Activated CD4-positive, alpha-beta T cell treated with anti-CD3 and anti-CD28 coated beads, Interleukin-2, amount 50 U/mL, for 4 hours (primary cell): ENCODE measurements at places on chromosomes 11 and 22.

- DNase-seq: no peak
These were observed 10.6 kb upstream of the RAG2 start for GRCh38 chr11:36608491-36609199.

- no peak for DNase-seq
These were observed 12.5 kb downstream of the OTUB1 start for GRCh38 chr11:63998558-63999348.

- no peak for DNase-seq
These were observed 90.3 kb downstream of the C11orf87 start for GRCh38 chr11:109512249-109512648.

DNA sequence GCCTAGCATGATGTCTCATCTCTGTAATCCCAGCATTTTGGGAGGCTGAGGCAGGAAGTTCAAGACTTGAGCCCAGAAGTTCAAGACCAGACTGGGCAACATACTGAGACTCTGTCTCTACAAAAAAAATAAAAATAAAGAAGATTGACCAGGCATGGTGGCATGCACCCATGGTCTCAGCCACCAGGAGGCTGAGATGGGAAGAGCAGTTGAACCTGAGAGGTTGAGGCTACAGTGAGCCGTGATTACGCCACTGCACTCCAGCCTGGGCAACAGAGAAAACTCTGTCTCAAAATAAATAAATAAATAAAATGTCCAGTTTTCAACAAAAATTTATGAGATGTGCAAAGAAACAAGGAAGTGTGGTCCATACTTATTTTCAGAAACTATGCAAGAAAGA is 28.3 kb downstream of the EFCAB6 start:
- no peak for DNase-seq

- DNase-seq: no peak
These were observed 5.9 kb upstream of the GLB1L3 start for GRCh38 chr11:134270250-134270714.

GRCh38 chr11:2534134-2534956 is 89.5 kb downstream of the KCNQ1 start:
- no peak for DNase-seq

DNA sequence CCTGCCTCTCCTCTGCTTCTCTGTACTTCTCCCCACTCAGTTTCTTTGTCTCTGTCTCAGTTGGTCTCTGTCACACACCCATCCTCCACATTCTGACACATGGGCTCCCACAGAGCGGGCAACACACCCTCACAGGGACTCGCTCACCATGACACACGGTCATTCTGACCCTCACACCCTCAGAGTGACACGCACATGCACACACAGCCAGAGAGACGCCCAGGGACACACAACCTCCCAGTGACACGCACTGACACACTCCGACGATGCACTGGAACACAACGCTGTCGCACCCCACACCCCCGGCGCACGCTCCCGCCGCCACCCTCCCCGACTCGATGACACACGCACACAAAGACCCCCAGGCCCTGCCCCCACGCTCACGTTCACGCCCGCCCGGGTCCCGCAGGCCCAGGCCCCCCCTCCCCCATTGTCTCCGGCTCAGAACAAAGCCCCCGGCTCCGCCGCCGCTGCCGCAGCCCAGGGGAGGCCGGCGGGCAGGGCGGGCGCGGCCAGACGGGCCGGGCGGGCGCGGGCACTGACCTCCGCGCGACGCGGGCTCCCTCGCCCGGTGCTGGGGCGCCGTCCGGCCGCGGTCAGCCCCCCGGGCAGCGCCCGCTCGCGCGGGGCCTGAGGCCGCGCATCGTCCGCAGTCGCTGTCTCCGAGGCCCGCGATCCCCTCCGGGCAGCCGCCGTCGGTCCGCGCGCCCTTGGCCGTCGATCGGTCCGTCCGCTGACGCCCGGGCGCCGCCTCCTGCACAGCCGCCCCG is 404 bp downstream of the DCHS1 start:
- DNase-seq: peak; percentile 31

DNA sequence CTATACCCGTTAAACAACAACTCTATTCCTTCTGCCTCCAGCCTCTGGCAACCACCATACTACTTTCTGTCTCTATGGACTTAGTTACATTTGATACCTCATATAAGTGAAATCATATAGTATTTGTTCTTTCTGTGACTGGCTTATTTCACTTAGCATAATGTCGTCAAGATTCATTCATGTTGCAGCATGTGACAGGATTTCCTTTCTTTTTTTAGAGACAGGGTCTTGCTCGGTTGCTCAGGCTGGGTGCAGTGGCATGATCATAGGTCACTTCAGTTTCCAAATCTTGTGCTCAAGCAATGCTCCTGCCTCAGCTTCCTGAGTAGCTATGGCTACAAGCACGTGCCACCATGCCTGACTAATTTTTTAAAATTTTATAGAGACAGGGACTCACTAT is 29.4 kb upstream of the SORL1 start:
- no peak for DNase-seq

GRCh38 chr22:27107824-27108223 is 450.4 kb downstream of the MIAT start:
- DNase-seq: no peak

GRCh38 chr22:48579928-48580309 is 1247.8 kb downstream of the BRD1 start:
- no peak for DNase-seq

- DNase-seq: no peak
These were observed 17.9 kb downstream of the IFITM10 start for GRCh38 chr11:1732418-1733008.

GRCh38 chr11:75214411-75214821 is 26.2 kb upstream of the TPBGL start:
- DNase-seq: peak; percentile 63

DNA sequence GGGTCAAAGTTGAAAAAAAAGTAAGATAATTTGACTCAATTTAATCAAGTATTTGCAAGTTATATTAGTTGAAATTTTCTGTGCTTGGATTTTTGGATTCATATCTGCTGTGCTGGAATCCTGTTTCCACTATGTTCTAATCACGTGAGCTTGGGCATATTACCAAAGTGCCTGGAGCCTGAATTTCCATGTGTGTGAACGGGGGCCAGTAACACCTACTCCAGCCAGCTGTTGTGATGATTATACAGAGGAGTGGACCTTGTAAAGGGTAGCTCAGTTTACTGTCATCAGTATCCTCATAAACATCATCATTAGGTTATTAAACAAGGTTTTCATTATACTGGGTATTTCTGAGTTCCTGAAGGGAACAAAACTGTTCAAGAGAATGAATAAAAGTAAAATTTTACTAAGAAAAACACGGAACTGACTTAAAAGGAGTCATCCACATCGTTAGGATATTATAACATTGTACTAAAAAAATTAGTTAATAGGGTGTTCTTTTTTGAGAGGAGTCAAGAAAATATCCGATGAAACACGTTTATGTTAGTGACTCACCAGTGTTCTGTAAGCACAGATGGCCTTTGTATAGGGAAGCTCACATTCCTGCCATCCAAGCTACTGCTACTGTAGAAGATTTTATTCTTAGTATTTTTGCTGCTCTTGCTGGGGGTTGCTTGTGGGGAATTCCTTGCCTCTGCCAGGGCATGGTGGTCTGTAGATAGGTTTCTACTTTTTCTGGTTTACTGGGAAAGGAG is 144.1 kb downstream of the ARHGAP42 start:
- DNase-seq: no peak

DNA sequence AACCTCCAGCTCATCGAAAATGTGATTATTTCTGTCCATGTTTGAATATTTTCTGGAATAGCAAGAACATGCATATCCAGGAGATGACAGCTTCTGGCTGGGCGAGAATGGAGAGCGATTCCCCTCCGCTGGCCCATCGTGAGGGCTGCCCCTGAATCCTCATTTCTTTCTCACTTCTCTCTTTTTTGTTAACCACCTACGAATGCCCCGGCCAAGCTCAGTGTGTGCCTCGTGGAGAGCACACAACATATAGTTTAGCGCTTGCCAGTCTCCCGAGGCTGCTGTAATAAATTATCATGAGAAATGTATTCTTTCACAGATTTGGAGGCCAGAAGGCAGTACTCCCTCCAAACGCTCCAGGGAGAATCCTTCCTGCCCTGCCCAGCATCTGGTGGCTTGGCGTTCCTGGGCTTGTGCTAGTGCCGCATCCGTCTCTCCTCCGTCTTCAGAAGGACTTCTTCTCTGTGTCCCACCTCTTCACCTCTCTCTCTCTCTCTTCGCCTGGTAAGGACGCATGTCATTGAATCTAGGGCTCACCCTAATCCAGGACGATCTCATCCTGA is 1306.0 kb downstream of the TBC1D22A start:
- no peak for DNase-seq

GRCh38 chr11:60251485-60252212 is 8.7 kb upstream of the MS4A4E start:
- DNase-seq: no peak

DNA sequence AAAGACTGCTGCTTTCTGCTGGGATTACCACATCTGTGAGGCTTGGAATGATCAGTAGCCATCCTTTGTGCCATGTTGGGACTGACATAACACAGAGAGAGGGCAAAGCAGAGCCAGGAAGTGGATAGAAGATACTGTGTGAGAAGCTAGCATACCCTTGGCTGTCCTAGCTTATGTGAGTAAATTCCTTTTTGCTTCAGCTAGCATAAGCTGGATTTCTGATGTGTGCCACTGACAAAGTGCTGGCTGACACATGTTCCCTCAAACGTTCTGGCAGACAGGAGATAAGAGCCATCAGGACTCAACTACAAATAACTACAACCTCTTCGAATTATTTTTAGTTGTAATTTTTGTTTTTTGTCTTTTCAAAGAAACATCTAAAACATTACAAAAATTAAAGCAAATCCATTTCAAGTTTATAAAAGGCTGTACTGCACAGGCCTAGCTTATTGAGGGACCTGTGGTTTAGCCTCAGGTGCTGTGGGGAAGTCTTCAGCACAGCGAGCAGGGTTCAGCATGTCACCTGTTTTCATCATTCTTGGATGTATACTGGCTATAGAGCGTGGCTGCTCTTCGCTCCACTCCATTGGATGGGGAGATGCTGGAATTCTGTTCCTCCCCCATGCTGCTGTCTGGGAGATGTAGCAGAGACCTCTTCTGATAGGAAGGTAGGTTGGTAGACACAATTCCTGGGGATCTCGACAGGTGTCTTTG is 120.9 kb downstream of the SWAP70 start:
- no peak for DNase-seq

- DNase-seq: no peak
These were observed 134.2 kb downstream of the CCDC81 start for GRCh38 chr11:86508604-86509587.

DNA sequence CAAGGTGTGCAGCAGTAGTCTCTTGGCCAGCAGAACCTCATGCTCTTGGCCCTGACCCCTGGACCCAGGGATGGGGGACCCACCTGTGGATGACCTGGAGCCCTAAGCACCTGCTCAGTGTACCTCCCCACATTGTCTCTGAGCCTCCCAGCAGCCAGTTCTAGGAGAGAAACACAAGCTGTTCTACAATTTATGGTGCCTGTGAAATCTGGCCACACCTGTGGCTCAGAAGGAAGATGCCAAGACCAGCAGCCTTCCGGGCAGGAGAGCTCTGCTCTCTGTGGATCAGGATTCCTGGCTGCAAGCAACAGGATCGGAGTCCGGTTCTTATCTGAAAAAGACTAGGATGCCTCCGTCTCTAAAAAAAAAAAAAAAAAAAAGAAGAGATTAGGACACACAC is 103.6 kb upstream of the ANO1 start:
- DNase-seq: no peak

GRCh38 chr11:11668781-11669180 is 47.0 kb upstream of the GALNT18 start:
- no peak for DNase-seq

GRCh38 chr11:788953-789940 is 643 bp downstream of the CEND1 start:
- DNase-seq: no peak

- DNase-seq: no peak
These were observed 55.0 kb upstream of the GLYAT start for GRCh38 chr11:58786693-58787092.

DNA sequence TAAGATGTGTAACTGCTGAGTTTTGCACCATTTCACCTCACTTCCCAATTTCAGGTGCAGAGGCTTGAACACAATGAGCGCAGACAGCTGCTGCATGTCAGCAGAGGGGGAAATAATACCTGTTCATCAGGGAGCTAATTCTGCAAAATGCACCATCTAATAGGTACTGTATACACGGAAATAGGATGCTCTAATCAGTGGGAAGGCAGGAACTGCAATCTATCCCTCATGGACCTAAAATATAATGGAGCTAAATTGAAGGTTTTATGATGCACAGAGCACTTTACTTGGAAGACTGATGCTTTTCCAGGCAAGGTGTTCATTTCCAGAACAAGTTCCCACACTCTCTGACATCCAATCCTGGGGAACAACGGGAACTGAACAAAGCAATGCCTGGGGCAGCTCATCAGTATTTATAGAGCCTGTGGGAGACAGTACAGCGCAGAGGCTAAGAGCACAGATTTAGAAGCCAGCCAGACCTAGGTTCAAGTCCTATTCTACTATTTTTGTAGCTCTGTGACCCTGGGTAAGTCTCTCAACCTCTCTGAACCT is 78.5 kb downstream of the TENM4 start:
- DNase-seq: no peak

GRCh38 chr11:96339706-96340554 is 3.1 kb downstream of the MAML2 start:
- no peak for DNase-seq

DNA sequence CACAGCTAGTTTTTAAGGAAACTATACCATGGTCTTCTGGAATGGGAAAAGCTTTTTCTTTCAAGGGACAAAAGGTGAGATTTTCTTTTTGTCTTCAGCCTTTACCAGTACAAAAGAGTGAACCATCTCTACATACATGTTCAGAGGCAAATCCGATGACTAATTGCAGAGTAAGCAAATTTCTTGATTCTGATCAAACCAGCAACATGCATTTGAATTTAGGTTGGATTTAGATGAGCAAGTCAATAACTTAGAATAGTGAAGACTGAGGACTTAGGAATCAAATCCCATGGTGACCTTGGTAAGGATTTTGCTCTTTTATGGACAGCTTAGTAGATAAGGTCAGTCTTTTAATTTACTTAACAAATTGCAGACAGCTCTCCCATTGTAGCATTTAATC is 65.9 kb upstream of the BLID start:
- no peak for DNase-seq

DNA sequence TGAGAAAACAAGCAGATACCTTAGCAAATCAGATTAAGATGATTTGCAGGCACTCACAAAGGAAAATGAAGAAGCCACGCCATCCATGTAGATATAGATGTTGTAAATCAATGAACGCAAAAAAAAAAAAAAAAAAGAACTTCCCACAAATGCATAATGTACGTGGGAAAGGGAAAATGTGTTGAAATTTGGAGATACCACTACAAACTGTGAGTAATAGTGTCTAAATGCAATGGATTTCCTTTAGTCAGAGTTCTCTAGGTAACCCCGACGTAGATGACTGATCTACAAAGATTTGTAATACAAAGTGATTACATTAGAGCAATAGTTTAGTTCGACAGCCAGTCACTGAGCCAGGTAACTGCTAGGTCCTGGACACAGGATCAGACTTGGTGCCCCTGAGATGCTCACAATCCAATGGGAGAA is 783 bp upstream of the ANKRD54 start:
- no peak for DNase-seq

GRCh38 chr11:1041149-1041467 is 4.6 kb upstream of the MUC6 start:
- DNase-seq: no peak
